B cell (primary cell): ENCODE measurements at places on chromosomes 5 and 9.

DNA sequence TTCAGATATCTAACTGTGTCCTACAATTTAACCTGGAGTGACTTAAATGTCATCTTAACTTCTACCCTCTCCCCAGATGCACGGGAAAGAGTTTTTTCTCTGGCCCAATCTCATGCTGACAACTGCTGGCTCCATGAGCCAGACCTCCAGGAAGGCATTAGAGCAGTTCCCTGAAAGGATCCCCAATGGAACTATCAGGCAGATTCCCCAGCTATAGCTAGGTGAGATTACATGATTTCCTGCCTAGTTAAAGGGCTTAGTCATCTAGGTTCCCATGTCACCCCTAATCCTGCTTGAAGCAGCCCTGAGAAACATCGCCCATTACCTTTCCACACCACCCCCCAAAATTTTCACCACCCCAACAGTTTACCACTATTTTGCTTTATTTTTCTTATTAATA is 373.5 kb upstream of the TRPC7 start:
- H3K27ac ChIP-seq: no peak overlapping the region
- H3K4me3 ChIP-seq: no peak overlapping the region
- H3K27me3 ChIP-seq: no peaks in the 10 kb centered on the region

- no peak overlapping the region for H3K27ac ChIP-seq
- H3K4me3 ChIP-seq: no peak overlapping the region
- no peaks in the 10 kb centered on the region for H3K4me1 ChIP-seq
- no peaks in the 10 kb centered on the region for H3K36me3 ChIP-seq
- H3K27me3 ChIP-seq: no peaks in the 10 kb centered on the region
- DNase-seq: no peak
These were observed 498.7 kb downstream of the TLE1 start for GRCh38 chr9:81190659-81191058.

DNA sequence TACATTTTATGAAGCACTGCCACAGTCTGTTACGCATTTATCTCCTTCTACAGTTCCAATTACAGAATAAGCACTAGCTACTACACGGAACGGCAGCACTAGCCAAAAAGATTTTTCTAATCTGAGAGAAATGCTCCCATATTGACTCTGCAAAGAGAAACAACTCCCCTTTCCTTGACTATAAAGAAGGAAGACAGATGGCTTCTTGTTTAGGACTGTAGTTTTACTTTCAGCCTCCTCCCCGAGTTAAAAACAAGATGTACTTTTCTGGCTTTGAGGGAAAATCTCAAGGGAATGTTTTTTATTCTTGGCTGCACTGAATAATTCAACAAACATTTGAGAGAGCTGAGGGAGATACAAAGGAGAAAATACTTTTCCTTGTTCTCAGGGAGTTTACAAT is 1.9 kb upstream of the SLC44A1 start:
- peaks cover 11% of the 10 kb centered on the region for H3K4me1 ChIP-seq
- no peaks in the 10 kb centered on the region for H3K36me3 ChIP-seq
- H3K27me3 ChIP-seq: no peaks in the 10 kb centered on the region

DNA sequence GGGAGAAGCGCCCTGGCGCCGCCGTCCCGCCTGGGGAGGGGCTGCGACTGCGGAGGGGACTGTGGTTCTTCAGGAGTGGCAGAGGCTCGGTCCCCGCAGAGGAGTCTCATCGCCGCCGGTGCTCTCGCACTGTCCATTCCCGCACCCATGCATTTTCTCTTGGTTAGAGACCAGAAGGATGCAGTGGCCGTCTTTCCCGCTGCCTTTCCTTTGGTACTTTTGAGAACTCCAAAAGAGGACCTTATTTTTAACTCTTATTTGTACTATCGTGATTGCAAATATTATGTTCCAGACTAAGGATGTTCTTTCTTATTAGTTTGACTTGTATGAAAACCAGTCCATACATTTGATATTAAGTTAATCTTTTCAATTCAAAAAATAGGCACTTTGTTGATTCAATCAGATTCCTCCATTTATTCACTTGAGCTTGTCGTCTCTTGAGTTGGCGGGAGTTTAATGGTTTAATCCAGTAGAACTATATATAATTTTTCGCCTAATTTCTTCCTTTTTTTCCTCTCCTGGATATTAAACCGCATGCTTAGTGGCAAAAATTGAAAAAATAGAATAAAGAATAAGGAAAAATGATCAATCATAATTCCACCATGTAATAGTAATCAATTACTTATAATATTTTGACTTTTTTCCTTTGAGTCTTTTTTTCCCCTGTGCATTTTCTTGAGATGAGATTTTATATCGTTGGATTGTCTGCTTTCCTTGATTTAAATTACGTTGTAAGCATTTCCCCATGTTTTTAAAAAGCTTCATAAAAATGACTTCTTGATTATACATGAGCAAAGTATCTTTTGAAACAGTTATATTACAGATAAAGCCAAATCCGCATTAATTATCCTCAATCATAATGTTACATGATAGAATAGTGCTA is 861 bp downstream of the ZFYVE16 start:
- no peaks in the 10 kb centered on the region for H3K36me3 ChIP-seq
- H3K27me3 ChIP-seq: no peaks in the 10 kb centered on the region
- peak overlapping the region; percentile 91 for H3K4me3 ChIP-seq
- no peak for DNase-seq

GRCh38 chr5:144202726-144203125 is 32.1 kb downstream of the KCTD16 start:
- no peak overlapping the region for H3K27ac ChIP-seq
- no peaks in the 10 kb centered on the region for H3K36me3 ChIP-seq

GRCh38 chr9:92183449-92183848 is 68.2 kb upstream of the SPTLC1 start:
- no peaks in the 10 kb centered on the region for H3K36me3 ChIP-seq
- no peaks in the 10 kb centered on the region for H3K27me3 ChIP-seq
- no peak overlapping the region for H3K27ac ChIP-seq
- H3K4me3 ChIP-seq: no peak overlapping the region
- DNase-seq: no peak
- no peaks in the 10 kb centered on the region for H3K4me1 ChIP-seq

DNA sequence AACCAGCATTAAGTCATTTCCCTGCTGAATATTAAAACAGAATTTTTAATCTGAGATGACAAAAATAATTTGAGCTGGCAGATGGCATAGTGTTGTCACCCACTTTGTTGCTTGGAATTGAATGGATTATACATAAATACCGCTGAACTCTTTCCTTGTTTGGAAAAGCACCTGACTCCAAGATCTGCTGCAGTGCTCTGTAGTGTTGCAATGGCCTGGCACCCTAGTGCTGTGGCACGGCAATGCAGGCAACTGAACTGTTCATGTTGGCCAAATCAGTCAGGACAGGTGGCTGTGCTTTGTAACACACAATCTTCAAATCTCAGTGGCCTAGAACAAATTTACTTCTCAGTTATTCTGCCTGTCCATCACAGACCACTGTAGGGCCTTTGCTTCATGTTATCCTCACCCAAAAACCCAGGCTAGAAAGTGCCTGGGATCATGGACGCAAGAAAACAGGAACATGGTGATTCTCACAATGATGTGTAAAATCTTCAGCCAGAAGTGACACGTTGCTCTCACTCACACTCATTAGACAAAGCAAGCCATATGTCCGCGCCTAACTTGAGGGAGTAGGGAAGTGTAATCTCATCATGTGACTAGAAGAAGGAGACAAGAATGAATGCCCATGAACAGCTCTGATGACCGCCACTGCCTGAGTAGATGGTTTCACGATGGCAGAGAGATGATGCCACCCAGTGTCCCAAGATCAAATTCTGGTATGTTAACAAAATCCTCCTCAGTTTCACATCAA is 191.9 kb upstream of the PUM3 start:
- no peaks in the 10 kb centered on the region for H3K27me3 ChIP-seq
- DNase-seq: no peak
- H3K4me3 ChIP-seq: no peak overlapping the region
- H3K27ac ChIP-seq: no peak overlapping the region

DNA sequence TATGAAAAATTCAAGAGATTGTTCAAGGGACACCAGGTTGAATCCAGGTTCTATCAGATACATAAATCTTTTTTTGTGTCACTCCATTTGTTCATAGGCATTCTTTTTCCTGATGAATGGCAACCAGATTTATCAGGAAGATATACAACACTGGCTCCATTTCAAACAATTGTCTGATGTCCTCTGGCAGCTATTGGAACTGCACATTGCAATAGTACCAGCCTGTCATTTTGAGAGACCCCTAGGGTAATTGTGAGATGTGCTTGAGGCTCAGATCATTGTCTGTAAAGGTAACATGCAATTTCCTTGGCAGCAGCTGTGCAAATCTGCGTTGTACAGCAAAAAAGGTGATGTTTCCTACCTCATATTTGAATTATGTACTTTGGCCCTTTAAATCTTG is 25.9 kb downstream of the KCTD16 start:
- H3K4me3 ChIP-seq: no peak overlapping the region
- DNase-seq: no peak
- peaks cover 3% of the 10 kb centered on the region for H3K4me1 ChIP-seq

- DNase-seq: no peak
- H3K4me1 ChIP-seq: peaks cover under 1% of the 10 kb centered on the region
- no peaks in the 10 kb centered on the region for H3K27me3 ChIP-seq
- H3K4me3 ChIP-seq: no peak overlapping the region
- no peaks in the 10 kb centered on the region for H3K36me3 ChIP-seq
- no peak overlapping the region for H3K27ac ChIP-seq
These were observed 46.9 kb downstream of the ACTBL2 start for GRCh38 chr5:57435701-57436134.

DNA sequence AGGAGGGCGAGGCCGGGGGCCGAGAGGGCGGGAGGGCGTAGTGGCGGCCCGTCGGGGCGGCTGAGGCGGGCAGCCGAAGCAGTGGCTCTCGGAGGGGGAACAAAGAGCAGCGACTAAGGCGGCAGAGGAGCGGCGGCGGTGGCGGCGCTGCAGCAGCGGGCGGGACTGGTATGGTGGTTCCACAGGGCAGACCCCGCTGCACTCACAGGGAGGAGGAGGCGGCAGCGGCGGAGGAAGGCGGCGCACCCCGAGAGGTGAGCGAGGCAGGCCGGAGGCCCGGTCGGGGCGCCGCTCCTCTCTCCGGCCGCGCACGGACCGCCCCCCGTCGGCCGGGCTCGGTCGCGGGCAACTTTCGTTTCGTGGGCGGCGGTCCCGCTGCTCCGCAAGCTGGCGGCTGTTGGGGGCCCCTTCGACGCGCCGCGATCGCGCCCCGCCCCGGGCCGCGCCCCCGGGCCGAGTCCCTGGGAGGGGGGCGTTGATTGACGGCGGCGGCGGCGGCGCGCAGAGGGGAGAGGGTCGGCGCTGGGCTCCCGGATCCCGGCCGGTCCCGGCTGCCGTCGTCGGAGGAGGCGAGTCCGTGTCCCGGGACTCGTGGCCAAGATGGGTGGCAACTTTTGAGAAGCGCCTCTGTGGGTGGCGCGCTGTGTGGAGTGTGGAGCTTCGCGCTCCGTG is 467 bp downstream of the CNOT6 start:
- DNase-seq: no peak
- no peaks in the 10 kb centered on the region for H3K36me3 ChIP-seq
- peak overlapping the region; percentile 84 for H3K4me3 ChIP-seq
- H3K27ac ChIP-seq: peak overlapping the region; percentile 85

DNA sequence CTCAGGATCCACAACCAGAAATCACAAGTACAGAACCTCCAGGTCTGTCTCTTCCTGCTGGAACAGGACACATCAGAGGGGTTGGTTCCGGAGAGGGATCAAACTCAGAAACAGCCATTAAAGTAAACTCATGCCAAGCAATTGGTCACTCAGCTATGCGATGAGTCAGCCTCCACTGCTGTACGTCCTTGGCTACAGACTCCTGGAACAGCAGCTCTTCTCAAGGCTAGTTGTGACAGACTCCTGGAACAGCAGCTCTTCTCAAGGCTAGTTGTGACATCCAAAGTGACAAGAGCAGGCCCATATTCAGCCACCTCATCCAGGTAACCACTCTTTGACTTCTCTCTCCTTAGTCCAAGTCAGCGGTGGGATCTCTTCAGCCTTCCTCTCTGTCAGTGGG is at the start of gene SPINK13:
TSS of gene SPINK13 (plus strand) at position 229 of the 400 bp plus-strand sequence. CDS start 1,279 bp downstream, outside the sequence.
- DNase-seq: no peak
- H3K36me3 ChIP-seq: no peaks in the 10 kb centered on the region
- H3K27me3 ChIP-seq: no peaks in the 10 kb centered on the region
- H3K4me1 ChIP-seq: no peaks in the 10 kb centered on the region

GRCh38 chr5:7834982-7835381 is 16.0 kb downstream of the CFAP90 start:
- H3K27me3 ChIP-seq: no peaks in the 10 kb centered on the region
- no peak for DNase-seq
- no peaks in the 10 kb centered on the region for H3K4me1 ChIP-seq
- no peak overlapping the region for H3K4me3 ChIP-seq
- no peaks in the 10 kb centered on the region for H3K36me3 ChIP-seq

DNA sequence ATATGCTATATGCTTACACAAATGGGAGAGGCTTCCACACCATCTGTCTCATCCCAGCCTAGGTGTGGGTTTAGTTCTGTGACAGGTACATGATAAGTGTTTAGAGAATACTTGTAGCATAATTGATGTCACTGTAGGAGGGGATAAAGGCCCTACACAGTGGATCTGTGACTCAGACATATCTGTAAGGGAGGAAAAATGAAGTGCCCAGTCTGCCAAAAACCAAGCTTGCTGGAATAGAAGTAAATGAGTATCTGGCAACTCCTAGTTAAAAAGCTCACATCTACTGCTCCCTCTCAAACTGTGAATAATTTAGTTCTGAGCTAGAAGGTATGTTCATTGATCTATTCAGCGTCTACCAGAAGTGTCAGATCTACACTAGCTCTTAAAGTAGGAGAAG is 38.9 kb upstream of the FAM174A start:
- H3K27ac ChIP-seq: no peak overlapping the region
- H3K27me3 ChIP-seq: no peaks in the 10 kb centered on the region
- DNase-seq: no peak
- H3K36me3 ChIP-seq: no peaks in the 10 kb centered on the region

DNA sequence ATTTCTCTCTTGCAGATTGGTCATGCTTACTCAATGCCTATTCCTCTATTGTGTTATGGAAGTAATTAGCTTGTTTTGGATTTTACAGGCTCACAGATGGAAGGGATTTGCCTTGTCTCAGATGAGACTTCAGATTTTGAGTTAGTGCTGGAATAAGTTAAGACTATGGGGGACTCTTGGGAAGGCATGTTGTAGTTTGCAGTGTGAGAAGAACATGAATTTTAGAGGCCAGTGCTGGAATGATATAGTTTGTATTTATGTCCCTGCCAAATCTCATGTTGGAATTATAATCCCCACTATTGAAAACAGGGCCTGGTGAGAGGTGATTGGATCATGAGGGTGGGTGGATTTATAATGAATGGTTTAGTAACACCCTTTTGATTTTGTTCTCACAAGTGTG is 6.1 kb upstream of the TUSC1 start:
- H3K36me3 ChIP-seq: no peaks in the 10 kb centered on the region
- no peak overlapping the region for H3K27ac ChIP-seq
- H3K27me3 ChIP-seq: no peaks in the 10 kb centered on the region
- no peak overlapping the region for H3K4me3 ChIP-seq

- no peak overlapping the region for H3K27ac ChIP-seq
- H3K36me3 ChIP-seq: no peaks in the 10 kb centered on the region
- no peak for DNase-seq
- peaks cover 41% of the 10 kb centered on the region for H3K4me1 ChIP-seq
- H3K27me3 ChIP-seq: no peaks in the 10 kb centered on the region
These were observed 201.2 kb upstream of the CDKN2B start for GRCh38 chr9:22210262-22210661.
